Skeletal muscle cell (primary cell): ENCODE measurements at places on chromosomes 3 and 15.

- no peak for DNase-seq
Observed at GRCh38 chr3:171900446-171900845, 57.3 kb downstream of the TMEM212 start.

- DNase-seq, result no peak
Observed at GRCh38 chr3:182366746-182367145, 426.6 kb upstream of the ATP11B start.

DNA sequence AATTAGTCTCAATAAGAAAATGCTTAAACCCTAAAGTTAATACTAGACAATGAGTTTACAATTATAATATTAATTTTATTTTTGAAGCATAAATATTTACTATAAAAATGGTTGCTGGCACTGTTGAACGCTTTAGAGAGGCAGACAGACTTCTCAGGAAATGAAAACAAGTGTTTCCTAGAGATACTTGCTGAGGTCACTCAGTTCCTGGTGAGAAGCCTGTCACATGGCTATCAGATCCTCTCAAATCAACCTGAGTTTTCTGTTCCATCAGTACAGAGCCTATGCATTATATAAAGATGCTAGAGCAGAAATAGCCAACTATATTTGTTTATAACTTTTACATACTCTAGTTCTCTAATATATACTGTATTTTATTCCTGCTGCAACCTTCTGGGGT, 109.2 kb downstream of the MYO5A start:
- no peak for DNase-seq

DNA sequence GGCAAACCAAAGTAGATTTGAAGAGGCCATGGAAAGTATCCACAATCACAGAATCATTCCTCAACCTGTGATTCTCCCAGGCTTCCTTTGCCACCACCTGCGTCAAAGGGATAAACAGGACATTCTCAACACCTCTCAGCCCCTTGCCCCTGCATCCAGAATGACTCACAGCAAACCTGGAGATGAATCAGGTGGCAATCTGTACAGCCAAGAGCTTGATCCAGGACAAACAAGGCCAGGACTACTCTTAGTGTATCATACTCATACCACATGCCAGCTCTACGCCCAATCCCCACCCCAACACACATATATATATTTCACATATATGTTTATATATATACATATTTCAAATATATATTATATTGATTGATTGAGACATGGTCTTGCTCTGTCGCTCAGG, 23.6 kb upstream of the C3orf62 start:
- no peak for DNase-seq

GRCh38 chr15:90650956-90651689, 66.0 kb upstream of the BLM start:
- DNase-seq, result no peak

GRCh38 chr3:100075851-100076730, 38.2 kb downstream of the FILIP1L start:
- no peak for DNase-seq
